T-helper 1 cell (primary cell): ENCODE measurements at places on chromosomes 11 and 22.

DNA sequence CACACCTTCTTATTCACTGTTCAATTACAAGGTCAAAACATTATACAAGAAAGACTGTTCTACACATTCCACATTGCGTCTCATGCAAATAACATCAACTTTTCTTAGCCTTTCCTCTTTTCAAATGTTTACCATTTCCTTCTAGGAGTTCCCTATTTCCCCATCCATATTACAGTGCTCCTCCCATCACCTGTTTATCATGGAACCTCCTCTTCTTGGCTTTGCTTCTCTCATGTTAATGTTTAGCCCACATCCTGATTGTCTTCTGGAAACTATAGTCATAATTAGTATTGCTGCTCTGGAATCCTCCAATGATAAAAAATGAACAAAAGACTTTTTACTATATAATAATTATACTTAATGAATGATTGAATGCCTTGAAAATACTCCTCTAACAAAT, 21.3 kb downstream of the OR52E1 start:
- no peak for DNase-seq

DNA sequence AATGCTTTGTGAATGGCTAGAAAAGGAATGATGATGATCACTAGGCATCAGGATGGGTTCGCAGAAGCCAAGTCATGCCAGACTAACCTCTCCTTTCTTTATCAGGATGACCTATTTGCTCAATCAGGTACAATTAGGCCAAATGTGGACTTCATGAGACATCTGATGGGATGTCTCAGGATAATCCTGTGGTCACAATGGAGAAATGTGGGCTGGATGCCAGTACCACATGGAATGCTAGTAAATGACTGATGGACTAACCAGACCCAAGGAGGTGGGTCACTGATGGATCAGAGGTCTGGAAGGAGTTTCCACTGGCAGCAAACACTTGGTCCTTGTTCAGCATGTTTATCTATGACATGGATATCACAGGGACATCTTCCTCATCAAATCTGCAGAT, 94.8 kb upstream of the PHOX2A start:
- no peak for DNase-seq

DNA sequence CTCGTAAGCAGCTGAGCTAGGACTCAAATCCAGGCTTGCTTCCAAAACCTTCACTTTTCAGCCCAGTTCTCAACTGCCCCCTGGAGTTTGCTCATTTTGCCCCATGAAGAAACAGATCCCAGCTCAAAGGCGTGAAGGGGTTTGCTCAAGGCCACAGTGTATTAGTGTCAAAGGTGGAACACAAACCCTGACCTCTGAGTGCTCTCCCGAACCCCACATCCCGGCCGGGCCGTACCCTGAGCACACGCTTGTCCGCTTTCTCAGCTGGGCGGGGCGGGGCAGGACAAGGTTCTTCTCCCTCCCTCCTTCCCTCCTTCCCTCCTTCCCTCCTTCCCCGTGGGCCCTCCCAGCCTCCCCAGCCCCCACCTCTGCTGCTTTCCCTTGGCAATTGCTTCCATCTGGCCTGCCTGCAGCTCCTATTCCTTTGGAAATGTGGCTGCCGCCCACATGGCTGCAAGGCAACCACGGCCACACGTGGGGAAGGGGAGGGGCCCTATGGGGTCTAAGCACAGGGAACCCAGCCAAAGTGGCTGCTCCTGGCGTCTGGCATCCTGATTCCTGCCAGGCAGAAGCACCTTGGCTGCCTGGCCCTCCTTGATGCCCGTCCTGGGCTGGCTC, 4.1 kb downstream of the ST3GAL4 start:
- no peak for DNase-seq

DNA sequence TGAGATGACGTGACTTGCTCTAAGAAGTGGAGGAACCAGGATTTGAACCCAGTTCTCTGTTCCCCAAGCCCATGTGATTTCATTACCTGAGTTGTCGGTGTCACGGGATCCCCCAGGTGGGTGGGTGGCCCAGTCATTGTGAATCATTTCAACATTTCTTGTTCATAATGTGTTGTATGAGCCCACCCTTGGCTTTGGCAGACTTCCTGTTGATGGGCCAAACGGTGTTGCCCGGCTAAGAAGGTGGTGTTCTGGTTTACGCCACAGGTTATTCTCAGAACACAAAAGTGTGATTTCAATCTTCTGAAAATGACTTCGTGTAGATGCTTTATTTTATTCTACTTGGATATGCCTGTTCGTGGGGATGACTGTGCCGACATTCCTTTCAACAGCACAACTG, 21.6 kb upstream of the ST14 start:
- DNase-seq, result no peak

DNA sequence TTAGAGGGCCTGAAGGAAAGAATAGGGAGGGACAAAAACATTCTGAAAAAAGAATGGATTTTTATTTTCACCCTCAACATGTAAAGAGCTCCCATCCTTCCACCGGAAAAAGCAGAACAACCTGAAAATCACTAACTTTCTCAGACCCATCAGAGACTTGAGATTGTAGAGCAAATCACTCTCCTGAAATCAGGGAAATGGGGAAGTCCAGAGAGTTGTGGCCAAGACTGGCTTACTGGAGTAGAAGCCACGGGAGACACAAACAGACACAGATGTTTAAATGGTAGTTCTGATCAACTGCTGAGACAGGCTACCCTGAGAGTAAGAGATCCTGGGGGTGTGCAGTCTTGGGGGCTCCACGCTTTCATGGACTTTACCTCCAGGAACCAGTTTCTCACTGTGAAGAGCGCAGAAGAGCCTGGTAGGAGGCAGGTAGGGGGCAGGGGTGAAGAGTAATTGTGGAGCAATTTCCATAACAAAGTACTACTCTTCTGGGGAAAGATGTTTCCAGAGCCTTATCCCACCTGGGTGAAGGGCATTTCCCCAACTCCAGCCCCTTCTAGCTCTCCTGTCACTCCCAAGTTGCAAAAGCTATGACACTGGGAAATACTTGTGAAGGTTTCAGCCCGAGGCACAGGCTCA, 47.1 kb downstream of the ASCL2 start:
- no peak for DNase-seq

GRCh38 chr22:28369854-28370253, 309.8 kb downstream of the TTC28 start:
- DNase-seq, result peak; percentile 55

DNA sequence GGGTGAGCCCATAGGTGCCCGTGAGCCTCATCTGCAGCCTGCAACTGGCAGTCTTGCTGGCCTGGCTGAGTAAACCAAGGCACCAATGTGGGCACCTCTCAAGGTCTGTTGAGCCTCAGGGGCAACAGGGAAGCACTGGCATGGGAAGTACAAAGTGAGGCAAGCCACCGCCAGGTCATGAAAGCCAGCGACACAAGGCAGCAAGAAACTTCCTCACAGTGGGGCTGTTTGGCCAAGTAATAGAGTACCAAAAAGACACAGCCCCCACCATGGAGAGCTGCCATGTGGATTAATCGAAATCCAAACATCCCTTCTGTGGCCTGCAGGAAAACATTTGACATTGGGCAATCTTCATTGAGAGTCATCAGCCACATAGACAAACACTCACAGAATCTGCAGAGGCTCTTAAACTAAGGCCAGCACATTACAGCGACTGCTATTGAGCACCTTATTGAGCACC, 43.6 kb upstream of the FIBIN start:
- DNase-seq, result no peak

DNA sequence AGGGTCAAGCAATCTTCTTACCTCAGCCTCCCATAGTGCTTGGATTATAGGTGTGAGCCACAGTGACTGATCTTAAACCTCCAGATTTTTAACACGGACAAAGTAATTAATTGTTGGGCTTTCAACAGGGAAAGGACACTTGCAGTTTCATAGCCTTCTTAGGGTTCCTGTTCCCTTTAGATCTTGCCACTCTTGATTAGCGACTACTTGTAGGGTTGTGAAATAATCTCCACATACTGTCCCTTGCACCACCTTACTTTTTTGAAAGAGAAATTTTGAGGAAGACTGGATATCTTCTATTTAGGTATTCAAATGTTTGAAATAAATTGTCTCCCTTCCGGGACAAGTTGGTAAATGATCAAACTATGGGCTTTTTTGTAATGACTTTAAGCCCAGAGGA, 7.6 kb downstream of the MS4A4E start:
- DNase-seq, result no peak

DNA sequence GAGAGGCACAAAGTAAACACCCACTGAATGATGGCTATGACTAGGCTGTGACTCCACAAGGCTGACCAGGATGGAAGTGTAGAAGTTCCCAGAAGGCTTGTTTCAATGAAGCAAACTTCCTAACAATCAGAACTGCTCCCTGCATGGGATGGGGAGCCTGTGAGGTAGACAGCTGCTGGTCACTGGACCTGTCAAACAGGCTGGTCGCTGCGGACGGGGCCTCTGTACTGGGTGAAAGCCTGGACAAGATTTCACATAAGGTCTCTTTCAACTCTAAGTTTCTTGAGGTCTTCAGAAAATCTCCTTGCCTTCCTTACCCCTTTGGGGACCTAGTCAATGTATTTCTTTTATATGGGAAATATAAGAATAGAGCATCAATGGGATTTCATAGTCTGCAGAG, 438.2 kb downstream of the BUD13 start:
- DNase-seq, result no peak

DNA sequence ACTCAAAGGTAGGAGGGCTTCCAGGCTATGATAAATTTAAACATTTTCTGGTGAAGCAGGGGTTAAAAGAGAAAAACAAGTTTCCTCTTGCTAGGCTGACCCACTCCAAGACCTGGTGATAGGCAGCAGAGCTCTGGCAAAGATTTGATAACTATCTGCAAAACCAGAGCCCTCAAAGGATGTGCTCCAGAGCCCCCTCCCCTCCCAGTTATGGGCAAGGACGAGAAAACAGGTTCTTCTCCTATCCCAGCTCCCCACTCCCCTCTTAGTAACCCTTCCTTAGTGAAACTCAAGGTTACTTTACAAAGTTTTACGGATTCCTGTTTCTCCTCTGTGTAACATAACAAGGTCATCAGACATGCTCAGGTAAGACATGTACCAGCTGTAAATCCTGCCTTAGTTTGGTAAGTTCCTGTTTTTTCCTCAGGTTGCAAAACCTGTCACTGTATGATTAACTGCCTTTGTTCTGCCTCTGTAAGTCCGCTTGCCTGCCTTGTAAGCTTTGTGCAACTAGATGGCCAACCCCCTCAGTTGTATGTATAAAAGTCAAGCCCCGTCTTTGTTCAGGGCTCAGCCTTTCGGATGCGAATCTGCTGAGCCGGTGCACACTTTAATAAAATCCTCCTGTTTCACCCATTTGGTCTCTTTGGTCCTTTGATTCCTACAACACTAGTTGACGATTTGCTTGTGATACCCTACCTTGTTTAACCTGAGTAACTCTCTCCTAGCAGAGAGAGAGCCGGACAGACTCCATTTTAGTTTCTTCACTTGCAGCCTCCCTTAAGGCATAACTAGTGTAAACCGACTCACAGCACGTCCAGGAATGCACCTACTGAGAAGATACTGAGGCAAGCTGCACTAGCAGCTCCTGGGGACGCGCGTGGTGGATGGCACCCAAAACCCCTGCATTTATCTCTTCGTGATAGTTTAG, 13.9 kb downstream of the APOBEC3H start:
- DNase-seq, result no peak

DNA sequence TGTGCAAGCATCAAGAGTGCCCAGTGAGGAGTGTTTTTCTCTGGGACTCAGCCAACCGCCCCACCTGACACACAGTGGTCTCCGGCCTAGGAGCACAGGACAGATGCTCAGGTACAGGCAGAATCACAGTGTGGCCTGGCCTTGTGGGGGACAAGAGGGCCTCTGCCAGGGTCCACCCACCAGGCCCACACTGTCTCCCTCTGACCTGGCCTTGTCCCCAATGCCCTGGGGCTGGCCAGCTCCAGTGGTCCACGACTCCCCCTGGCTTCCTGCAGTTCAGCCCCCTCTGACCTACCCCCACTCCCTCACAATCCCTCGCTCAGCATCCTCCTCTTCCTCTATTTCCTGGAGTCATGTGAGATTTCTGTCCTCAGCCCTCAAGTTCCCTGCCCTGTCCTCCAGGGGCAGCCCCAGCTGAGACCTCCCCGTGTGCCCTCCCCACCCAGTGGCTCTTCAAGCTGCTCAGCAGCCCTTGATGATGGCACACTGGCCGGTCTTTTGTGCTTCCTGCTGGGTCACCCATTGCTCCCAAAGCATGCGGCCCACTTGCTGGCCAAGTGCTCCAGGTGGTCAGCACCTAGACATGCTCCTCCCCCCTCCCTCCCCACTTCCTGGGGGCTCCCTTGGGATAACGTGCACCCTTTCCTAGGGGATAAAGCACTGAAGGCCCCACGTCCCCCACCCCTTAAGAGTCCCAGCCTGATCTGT, 1.7 kb downstream of the TSSK2 start:
- no peak for DNase-seq

DNA sequence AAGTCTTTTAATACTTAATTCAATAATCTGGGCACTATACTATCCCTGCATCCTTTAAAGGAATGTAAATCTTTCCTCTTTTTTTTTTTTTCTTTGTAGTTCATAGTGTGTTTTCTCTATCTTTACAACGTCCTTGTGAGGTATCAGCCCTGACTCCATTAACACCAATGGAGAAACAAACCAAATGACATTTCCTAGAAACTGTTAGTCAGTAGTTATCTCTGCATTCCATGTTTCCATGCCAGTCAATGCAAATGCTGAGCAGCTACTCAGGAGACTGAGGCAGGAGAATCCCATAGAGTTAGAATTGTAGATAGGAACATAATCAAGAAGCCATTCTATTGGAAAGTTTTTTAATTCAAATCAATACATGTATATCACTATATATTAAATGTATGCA, 182.2 kb downstream of the ARHGAP42 start:
- DNase-seq, result no peak

- DNase-seq, result no peak
These were observed 20.6 kb downstream of the BCR start for GRCh38 chr22:23200898-23201297.

GRCh38 chr11:28342716-28343115, 234.5 kb downstream of the METTL15 start:
- DNase-seq, result no peak

DNA sequence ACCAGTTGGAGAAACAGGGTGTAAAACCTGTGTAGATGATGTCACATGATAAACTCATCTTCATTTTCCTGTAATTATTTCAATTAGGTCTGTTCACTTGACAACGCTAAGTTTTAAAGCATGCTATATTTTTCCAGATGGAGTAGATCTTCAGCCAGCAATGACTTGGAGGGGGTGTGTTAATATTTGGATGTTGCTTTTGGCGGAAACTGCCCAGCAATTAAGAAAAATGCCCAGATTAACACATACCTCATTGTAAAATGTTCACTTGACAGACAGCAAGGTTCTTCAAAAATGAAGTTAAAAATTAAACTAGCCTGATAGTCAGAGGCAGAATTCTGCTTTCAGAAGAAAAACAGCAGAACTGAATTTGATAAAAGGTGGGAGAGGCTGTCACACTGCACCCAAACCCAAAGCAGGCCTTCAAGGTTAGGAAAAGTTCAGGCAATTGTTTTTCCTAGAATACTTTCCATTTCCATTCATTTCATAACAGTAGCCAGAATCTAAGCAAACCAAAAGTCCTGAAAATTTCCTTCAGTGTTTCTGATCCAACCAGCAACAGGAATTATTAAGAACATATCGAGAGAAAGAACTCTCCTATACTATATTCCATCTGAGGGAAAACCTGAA, 33.0 kb downstream of the VSIG10L2 start:
- DNase-seq, result no peak
